ENCODE measurements at places on chromosomes 2 and 18.

GRCh38 chr2:68807821-68808266 is 63.4 kb downstream of the BMP10 start:
- no peak for DNase-seq

GRCh38 chr2:4214444-4215205 is 511.2 kb downstream of the DCDC2C start:
- no peak for DNase-seq

GRCh38 chr2:177633111-177633510 is 240.5 kb downstream of the AGPS start:
- no peak for DNase-seq

- no peak for DNase-seq
Measured at GRCh38 chr2:121289271-121289670, 4.3 kb upstream of the TFCP2L1 start.

GRCh38 chr2:192004188-192004963 is 157.5 kb upstream of the CAVIN2 start:
- peak; percentile 14 for DNase-seq

- peak; percentile 44 for DNase-seq
Measured at GRCh38 chr2:205903549-205904129, 182.3 kb downstream of the INO80D start.

- DNase-seq, result no peak
Measured at GRCh38 chr2:10826026-10826425, 13.4 kb upstream of the PDIA6 start.

GRCh38 chr2:26850505-26850904 is 2.6 kb downstream of the DPYSL5 start:
- DNase-seq, result no peak

GRCh38 chr2:218861645-218862318 is 2.2 kb downstream of the WNT6 start:
- DNase-seq, result no peak

GRCh38 chr2:105592288-105592687 is 152.4 kb upstream of the NCK2 start:
- no peak for DNase-seq

GRCh38 chr18:57469884-57470283 is 34.7 kb downstream of the ONECUT2 start:
- DNase-seq, result no peak

DNA sequence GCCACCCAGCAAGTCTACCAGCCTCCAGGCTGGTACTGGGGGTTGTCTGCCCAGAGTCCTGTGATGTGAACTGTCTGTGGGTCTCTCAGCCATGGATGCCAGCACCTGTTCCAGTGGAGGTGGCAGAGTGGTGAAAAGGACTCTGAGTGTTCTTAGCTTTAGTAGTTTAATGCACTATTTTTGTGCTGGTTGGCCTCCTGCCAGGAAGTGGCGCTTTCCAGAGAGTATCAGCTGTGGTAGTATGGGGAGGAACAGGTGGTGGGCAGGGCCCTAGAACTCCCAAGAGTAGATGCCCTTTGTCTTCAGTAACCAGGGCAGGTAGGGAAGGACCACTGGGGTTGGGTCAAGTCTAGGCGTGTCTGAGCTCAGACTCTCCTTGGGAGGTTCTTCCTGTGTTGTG is 356.7 kb downstream of the STK39 start:
- DNase-seq, result no peak

DNA sequence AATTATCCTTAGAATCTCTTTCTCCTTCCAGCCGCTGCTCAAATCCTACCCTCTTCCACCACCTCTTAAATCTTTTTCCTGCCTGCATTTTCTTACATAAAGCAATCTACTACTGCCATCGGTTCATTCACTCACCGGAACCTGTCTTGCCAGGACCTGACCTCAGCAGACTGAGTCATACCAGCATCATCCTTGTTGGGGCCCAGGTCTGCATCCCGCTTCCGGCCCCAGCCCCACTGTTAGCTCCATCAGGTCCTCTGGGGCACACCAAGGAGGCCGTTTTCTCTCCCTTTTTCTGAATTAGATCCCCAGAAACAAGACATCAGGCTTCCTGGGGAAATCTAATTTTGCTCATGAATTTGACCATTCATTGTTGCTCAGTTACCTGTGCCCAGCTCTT is 42.7 kb upstream of the TGFA start:
- no peak for DNase-seq

DNA sequence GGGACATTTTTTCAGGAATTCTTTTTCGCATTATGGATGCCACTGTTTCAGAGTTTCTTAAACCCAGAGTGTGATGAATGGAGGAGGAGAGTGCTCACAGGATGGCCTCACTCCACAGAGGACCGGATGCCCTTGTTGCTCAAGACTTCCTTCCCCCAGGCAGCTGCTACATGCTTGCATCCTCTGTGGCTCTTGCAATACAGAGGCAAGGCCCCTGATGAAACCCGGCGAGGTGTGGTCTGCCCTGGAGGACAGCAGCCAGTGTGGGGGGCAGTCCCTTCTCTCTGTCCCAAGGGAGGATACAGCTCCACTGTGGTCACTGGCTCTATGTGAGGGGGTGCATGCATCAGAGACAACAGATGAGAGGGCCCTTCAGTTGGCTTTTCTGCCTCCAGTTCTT is 109.6 kb downstream of the SH3RF3 start:
- peak; percentile 37 for DNase-seq

DNA sequence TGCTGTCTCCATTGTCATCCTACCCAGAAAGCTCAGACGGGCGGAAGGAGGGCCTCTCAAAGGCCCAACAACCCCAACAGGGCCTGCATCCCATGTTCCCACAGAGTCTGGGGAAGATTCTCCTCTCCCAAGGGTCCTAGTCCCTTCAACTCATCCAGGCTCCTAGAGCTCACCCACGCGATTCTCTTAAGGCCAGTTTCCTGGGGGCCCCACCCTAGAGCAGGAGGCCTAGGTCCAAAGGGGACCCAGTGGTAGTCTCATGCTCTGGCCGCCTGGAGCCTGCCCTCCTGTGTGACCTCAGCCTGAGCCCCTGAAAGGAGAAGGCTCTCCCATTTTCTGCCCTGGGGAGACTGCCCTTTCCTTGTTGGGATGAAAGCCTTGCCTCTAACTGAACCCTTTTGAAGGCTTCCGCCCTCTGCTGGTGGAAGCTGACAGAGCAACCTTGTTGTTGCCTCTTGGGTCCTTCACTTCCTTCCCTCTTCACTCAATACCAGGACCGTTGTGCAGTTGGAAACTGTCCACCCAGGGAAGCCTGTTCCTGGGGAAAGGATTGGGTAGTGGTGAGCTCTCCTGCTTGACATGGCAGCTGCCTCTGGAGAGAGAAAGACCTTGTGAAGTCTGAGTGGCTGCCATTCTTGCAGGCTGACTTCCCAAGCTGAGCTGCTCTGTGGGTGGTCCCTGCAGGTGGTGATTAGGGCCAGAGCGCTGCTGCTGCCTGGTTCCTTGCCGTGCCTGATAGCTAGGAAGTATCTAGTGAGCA is 86.0 kb upstream of the ALPP start:
- DNase-seq, result peak; percentile 71

GRCh38 chr2:238904177-238904576 is 56.3 kb downstream of the TWIST2 start:
- no peak for DNase-seq

DNA sequence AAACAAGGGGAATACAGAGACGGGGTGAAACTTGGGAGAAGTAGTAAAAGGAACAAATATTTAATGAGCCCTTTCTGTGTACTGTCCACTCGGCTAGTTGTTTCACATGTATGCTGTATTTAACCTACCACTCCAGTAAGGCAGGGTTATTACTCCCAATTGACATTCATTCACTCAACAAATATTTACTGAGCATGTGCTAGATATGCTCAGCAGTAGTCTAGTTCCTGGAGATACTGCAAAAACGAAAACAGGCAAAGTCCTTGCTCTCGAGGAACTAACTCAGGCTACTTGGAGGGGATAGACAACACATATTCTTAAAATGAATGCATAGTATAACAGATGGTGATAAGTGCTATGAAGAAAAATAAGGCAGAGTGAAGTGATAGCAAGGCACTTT is 207.3 kb downstream of the SS18 start:
- no peak for DNase-seq

DNA sequence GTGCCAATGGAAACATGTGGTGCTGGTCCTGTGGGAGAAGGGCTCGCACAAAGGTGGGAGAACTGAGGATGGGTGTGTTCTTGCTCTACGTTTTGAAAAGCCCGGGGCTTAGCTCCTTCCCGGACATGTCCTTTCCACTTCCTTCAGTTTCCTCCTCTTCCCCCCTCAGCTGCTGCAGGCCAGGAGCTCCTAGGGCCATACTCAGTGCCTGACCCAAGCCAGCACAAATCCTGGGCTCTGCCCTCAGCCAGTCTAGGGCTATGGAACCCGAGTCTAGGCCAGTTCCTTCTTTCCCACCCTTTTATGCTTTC is 1.4 kb upstream of the SIX2 start:
- no peak for DNase-seq

DNA sequence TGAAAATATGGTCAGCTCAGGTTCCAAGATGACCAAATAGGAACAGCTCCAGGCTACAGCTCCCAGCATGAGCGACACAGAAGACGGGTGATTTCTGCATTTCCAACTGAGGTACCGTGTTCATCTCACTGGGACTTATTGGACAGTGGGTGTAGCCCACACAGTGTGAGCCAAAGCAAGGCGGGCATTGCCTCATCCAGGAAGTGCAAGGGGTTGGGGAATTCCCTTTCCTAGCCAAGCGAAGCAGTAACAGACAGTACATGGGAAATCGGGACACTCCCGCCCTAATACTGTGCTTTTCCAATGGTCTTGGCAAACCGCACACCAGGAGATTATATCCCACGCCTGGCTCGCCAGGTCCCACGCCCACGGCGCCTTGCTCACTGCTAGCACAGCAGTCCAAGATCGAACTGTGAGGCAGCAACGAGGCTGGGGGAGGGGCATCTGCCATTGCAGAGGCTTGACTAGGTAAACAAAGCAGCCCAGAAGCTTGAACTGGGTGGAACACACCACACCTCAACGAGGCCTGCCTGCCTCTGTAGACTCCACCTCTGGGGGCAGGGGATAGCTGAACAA is 57.5 kb downstream of the WDPCP start:
- DNase-seq, result no peak

DNA sequence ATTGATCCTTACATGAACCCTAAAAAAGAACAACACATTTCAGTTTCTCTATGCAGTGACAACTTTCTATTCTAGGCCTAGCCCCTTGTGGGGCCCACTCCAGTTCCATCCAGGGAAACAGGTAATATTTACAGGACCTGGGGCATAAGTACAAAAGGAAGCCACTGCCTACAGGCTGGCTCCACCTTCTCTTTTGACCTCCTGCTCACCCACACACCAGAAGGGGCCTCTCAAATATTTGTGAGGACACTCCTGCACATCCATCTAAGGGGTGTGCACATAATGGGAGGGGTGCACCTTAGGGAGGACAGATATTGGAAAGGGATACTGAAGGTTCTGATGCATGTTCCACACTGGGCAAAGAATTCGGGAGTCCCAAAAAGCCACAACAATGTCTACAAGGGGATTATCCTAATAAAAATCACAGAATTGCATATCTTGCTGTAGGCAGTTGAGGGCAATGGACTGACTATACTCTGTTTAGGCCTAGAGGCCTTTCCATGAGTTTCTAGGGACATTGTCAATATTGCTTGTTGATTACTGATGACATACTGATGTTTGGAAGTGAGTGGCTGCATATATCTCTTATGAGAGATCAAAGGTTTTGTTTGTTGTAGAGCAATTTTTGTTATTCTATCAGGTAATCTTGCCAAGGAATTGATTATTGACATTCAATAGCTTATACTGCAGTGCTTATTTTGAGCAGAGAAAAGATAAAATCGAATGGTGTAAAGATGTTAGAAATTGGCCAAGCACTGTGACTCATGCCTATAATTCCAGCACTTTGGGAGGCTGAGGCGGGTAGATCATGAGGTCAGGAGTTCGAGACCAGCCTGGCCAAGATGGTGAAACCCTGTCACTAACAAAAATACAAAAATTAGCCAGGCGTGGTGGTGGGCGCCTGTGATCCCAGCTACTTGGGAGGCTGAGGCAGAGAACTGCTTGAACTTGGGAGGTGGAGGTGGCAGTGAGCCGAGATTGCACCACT is 23.8 kb upstream of the HNRNPA3 start:
- no peak for DNase-seq

GRCh38 chr18:42363446-42364441 is 408.7 kb downstream of the PIK3C3 start:
- no peak for DNase-seq

DNA sequence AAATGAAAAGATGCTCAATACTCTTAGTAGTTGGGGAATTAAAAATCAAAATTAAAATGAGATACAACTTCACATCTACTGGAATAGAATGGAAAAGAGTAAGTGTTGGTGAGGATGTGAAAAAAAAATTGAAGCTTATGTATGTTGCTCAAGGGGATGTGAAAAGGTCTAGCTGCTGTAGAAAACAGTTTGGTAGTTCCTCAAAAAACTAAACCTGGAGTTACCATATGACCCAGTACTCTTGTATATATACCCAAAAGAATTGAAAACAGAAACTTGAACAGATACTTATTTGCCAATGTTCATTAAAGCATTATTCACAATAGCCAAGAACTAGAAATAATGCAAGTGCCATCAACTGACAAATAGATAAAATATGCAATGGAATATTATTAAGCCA is 208.4 kb downstream of the FIGN start:
- DNase-seq, result no peak

DNA sequence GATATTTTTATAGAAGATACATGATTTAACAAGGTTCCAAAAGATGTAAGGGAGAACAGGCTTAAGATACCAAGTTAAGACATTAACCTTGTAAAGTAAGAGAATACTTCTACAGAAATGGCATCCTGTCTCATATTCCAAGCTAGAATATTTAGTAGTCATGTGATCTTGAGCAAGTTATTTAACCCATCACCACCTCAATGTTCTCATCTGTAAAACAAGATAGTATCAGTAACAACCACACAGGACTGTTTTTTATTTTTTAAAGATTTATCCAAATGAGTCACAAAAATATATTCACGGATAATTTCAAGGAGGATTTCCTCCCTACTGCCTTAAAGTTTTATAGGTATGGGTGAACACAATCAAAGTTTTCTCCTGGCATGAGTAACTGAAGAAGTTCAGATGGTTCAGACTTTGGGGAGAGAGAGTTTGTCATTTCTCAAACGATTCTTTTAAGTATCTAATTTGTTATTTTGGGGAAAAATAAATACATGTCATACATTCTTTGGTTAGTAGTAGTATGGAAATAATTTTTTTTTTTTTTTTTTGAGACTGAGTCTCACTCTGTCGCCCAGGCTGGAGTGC is 25.9 kb downstream of the ROCK1 start:
- DNase-seq, result no peak

- no peak for DNase-seq
Measured at GRCh38 chr2:225465827-225466226, 66.3 kb downstream of the NYAP2 start.

GRCh38 chr2:43370705-43371104 is 144.3 kb upstream of the ZFP36L2 start:
- no peak for DNase-seq

GRCh38 chr2:185436787-185437372 is 301.7 kb upstream of the FSIP2 start:
- DNase-seq, result no peak

DNA sequence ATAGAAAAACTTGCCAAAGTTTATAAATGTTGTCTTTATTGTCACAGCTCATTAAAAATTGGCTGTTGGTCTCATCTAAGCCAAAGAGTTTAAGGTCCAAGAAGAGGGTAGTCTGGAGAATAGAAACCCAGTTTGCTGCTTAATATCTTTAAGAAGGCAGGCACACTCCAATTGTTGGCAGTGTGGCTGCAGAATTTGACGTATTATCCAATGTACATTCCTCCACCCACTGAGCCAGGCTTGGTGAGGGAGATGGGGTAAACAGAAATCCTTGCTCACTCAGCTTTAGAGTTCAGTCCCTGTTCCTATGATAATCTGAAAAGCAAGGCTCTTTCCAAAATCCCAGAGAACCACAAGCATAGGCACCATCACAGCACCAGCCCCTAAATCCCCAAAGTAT is 10.7 kb upstream of the ADD2 start:
- no peak for DNase-seq

Data from GM20000 (cell line).